ENCODE measurements at places on chromosomes 3 and 15. TPM values are rescaled to one million over a fixed set of nuclear protein-coding genes. Genes with fewer than 3 reads are reported as not detected.

IMPG2 gene
- not detected for total RNA-seq

GMPS gene
- 81.6 TPM for total RNA-seq

TPRG1 gene
- 0.21 TPM for total RNA-seq

ZMAT3 gene
- total RNA-seq = 7.4 TPM

CORO2B gene
- total RNA-seq = 3.2 TPM

ISLR2 gene
- total RNA-seq = 0.15 TPM

SLCO2A1 gene
- 0.02 TPM for total RNA-seq

SPINT1 gene
- 0.85 TPM for total RNA-seq

ARRDC4 gene
- total RNA-seq = 0.19 TPM

SI gene
- total RNA-seq = not detected

SMAD6 gene
- 23.1 TPM for total RNA-seq

WDR93 gene
- 0.13 TPM for total RNA-seq

SPTBN5 gene
- total RNA-seq = 0.24 TPM

UBA7 gene
- total RNA-seq = 0.74 TPM

ITIH1 gene
- total RNA-seq = not detected

HRG gene
- total RNA-seq = not detected

RBP2 gene
- not detected for total RNA-seq

PSTPIP1 gene
- total RNA-seq = not detected

ZNF710 gene
- 15.0 TPM for total RNA-seq

SH2D7 gene
- not detected for total RNA-seq

VIPR1 gene
- 0.63 TPM for total RNA-seq

GOLGA6A gene
- total RNA-seq = 0.05 TPM

RETNLB gene
- not detected for total RNA-seq

TSEN2 gene
- 18.5 TPM for total RNA-seq

DET1 gene
- 6.4 TPM for total RNA-seq

CDC25A gene
- total RNA-seq = 8.8 TPM

PLSCR2 gene
- not detected for total RNA-seq

AADAC gene
- 16.4 TPM for total RNA-seq

IGSF10 gene
- 0.53 TPM for total RNA-seq

TNFAIP8L3 gene
- total RNA-seq = 8.9 TPM

CHRM5 gene
- 0.02 TPM for total RNA-seq

SKOR1 gene
- 0.05 TPM for total RNA-seq

TRH gene
- not detected for total RNA-seq

C3orf80 gene
- total RNA-seq = 2.1 TPM

ALDH1A3 gene
- 19.5 TPM for total RNA-seq

PLIN1 gene
- 0.08 TPM for total RNA-seq

TTLL13 gene
- 0.09 TPM for total RNA-seq

PPM1L gene
- 0.50 TPM for total RNA-seq
